ENCODE measurements at places on chromosomes 6 and 20.

DNA sequence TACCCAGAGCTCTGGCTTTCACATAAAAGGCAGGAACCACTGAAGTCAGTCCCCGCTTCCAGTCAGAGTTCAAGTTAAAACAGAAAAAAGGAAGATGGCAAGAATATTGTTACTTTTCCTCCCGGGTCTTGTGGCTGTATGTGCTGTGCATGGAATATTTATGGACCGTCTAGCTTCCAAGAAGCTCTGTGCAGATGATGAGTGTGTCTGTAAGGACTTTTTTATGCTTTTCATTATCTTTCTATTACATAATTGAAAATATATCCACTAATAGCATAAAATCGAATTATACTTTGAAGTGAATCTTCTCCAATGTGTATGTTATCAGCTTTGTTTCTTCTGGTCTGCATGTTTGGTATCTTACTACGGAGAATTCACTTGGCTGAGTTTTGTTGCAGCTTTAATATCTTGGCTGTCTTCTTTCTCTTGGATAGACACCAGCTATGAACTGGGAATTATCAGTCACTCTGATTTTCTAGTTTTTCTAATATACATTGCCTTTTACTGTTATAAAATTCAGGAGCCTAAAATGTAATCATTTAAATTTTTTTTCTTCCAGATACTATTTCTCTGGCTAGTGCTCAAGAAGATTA lies at the start of gene OTOR:
Gene OTOR, plus strand, starts transcription at position 51 of the 593 bp plus-strand sequence. Its CDS starts 44 bp downstream, at position 95.
- no peak for DNase-seq

DNA sequence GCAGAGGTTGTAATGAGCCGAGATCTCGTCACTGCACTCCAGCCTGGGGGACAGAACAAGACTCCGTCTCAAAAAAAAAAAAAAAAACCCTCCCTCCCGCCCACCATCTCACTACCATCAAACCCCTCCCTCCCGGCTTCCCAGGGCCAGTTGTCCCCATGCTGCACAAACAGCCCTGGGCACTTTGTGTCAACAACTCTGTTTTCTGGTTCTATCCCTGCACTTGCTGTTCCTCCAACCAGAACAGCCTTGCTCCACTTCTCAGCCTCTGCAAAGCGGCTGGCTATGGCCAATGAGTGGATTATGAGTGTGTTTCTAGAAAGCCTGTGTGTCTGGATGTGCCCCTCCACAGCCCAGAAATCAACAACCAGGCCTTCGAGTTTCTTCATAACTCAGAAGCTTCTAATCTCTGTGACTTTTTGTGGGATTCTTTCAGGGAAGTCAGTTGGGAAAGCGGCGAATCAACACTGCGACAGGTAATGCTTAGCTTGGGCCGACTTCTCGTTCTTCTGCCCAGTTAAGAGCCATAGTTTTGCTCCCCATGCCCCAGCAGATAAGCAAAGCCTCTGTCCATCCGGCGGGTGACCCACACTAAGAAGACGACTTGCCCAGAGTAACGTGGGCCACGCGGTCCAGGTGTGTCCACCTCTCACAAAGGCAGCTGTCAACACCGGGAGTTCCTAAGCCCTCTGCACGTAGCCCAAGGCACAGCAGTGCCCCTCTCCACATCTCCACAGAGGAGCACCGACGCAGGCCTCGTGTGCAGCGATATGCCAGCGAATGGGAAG lies 5.5 kb downstream of the ZBTB46 start:
- no peak for DNase-seq

GRCh38 chr6:166308033-166308768 lies at the start of gene PRR18:
TSS of gene PRR18 (minus strand) at chr6:166308392. CDS start at chr6:166308142, 250 bp downstream.
- peak; percentile 79 for DNase-seq

GRCh38 chr20:59848182-59848581 lies 85.3 kb downstream of the SYCP2 start:
- no peak for DNase-seq

GRCh38 chr6:34154668-34155447 lies 9.0 kb upstream of the GRM4 start:
- peak; percentile 68 for DNase-seq

GRCh38 chr20:36631646-36632045 lies 14.3 kb downstream of the SLA2 start:
- DNase-seq = no peak

GRCh38 chr6:5121479-5121878 lies 36.3 kb downstream of the PPP1R3G start:
- DNase-seq = no peak

DNA sequence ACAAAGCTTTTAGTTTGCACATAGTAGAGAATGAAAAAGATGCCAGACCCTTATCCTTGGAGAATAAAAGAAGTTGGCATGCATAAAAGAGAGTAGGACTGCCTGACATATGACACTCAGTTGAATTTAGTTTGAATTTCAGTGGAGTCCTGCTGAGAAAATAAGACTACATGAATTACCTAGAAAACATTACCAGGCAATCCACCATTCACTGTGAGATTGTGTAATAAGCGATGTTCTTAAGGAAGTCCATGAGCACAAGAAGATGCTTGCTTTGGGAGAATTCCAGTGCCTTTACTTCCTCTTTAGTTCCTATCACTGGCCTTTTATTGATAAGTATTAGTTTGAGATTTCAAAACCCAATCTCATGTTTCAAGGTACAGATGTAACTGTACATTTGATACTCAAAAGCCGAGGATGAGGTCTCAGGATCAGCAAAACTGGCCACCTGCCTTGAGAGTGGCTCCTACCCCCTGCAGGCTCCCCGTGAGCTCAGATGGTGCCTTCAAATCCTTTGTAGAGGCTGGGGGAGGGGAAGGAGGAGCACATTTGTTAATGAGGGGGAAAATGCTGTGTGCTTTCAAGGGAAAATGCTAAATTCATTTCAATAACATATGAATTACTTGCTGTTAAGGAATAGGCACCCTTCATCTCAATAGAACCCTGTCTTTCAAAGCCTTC lies 11.2 kb upstream of the UNC93A start:
- no peak for DNase-seq

- no peak for DNase-seq
Measured at GRCh38 chr6:156080371-156080770, 624.7 kb upstream of the NOX3 start.

GRCh38 chr20:10020937-10021336 lies 13.8 kb upstream of the ANKEF1 start:
- DNase-seq = no peak

DNA sequence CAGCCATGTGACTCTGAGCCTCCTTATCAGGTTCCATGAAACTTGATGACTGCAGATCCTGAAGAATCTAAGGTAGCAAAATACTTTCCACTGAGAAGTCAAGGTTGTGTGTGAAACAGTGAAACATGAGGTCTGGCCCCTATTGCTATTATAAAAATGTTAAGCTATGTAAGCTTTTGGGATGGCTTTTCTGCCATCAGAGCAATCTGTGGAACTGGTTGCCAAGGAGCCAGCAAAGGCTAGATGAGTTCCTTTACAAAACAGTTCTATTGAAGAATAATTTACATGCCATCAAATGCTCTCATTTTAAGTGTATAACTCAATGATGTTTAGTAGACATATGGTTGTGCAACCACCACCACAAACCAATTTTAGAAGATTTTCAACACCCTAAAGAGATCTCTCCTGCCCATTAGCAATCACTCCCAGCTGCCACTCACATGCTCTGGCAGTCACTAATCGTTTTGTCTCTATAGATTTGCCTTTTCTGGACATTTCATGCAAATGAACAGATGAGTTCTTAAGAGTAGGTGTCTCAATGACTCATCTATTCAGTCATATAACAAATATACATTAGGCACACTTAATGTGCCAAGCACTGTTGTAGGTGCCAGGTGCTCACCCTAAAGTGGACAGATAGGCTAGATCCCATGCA lies 19.9 kb upstream of the MEP1A start:
- peak; percentile 87 for DNase-seq

- peak; percentile 30 for DNase-seq
Measured at GRCh38 chr6:33781131-33781975, 7.6 kb downstream of the LEMD2 start.

DNA sequence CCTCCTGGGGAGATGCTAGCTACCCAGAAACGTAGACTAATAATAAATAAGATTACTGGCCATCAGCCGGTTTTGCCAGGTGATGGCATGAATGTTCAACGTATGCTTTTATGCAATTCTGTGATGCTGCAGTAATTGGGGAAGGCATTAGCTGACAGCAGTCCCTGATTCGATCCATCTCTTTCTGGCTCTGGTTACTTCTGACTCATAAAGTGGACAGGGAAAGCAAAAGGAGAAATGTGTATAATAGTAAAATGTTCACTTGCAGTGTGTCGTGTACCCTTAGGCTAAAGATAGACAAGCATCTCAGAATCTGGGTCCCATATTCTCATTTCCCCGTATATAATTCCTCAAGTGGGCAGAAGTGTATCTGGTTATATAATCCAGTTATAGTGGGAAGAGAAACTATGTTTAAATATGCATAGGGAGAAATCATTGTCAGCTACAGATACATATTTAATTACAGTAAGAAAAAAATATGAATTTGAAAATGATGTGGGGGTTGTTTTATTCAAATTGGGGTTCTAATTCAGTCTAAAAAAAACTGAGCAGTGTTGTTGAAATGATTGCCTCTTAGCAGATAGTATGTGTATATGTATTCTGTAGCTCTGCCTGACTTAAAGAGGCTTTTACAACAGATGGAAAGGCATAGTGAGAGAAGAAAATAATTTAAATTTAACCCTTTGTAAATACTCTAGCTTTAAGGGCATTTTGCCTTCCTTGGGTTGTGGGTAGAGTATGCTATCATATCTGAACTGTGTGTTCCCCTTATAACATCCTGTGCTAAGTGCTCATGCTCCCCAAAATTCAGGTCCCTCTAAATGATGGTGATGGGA lies 40.6 kb downstream of the DOK5 start:
- no peak for DNase-seq

- no peak for DNase-seq
Measured at GRCh38 chr6:25537349-25538018, 114.5 kb upstream of the SCGN start.

- no peak for DNase-seq
Measured at GRCh38 chr6:102918161-102918560, 1524.7 kb downstream of the GRIK2 start.

DNA sequence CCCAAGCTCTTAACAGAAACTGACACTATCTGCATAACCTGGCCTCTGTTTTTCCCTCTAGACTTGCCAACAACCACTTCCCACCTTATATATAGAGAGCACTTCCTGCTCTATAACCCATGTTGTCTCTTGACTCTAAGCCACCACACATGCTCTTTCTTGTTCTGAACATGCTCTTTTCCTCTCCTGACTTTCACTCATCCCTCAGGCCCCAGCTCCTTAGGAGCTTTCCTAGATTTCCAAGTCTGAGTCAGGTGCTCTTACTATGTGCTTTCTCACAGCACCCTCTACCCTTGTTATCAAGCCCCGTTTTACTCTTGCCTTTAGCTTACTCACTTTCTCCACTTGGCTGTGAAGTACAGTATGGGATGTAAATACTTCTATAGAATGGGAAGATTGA lies 143.9 kb upstream of the EYA4 start:
- no peak for DNase-seq

DNA sequence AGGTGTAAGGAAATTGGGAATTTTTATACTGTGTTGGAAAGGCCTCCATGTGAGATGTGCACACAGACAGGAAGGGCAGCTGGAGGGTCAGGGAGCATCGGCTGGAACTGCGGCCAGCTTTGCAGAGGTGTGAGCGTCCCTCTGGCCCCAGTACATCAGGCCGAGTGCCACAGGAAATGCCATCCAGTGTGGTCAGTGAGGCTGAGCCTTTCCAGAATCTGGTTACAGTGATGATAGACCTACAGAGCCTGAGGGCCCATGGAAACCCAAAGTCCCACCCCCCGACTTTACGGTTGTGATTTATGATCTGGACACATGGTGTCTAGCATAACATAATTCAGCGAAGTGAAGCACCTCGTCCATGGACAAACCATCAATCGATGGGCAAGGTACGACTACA lies 137.3 kb upstream of the PDE10A start:
- no peak for DNase-seq

DNA sequence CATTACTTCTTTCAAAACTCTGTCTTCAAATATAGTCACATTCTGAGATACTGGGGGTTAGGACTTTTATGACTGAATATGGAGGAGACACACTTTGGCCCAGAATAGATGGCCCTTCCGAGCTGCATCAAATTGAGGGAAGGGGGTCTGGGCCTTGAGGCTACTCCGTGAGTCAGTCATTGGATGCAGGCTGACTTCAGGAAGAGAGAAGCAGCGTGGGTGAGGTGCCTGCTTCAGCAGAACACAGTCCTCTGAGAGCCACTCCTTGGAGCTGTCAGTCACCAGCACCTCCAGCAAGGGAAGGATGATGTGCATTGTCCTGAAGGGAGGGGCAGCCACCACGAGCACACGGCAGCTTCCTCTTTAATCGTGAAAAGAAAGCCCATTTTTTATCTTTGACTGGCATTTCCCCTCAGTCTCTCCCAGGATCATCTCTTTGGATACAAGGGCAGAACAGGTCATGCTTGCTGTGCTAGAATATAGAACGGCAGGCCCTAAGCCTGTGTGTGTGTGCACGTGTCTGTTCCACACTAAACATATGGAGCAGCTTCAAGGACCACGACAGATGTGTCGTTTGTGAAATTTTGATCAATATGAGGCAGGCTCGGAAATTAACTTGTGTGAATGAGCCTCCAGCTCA lies 721.6 kb downstream of the KIF16B start:
- no peak for DNase-seq

- no peak for DNase-seq
Measured at GRCh38 chr6:125839471-125839870, 48.7 kb downstream of the NCOA7 start.

DNA sequence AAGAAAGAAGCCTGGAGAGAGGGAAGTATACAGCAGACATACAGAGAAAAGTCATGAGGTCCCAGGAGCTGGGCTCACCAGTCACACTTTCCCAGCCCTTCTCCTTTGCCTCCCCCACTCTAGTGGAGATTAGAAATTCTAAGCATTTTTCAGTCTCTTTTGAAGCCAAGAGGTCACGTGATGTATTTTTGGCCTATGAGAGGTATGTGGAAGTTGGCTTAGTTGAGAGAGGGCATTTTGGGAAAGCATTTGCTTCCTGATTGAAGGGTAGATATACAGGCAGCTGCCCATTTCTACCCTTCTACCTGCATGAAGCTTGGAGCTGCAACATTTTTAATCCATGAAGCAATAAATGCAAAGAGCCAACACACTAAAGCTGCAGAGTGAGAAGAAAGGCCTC lies 106.0 kb upstream of the TNFAIP3 start:
- no peak for DNase-seq
